ENCODE measurements at places on chromosomes 1 and 21.
A peak's percentile ranks its signal among the peaks of the same experiment; 100 is the strongest.

GRCh38 chr21:26001356-26001755, 169.2 kb downstream of the APP start:
- no peak for DNase-seq

DNA sequence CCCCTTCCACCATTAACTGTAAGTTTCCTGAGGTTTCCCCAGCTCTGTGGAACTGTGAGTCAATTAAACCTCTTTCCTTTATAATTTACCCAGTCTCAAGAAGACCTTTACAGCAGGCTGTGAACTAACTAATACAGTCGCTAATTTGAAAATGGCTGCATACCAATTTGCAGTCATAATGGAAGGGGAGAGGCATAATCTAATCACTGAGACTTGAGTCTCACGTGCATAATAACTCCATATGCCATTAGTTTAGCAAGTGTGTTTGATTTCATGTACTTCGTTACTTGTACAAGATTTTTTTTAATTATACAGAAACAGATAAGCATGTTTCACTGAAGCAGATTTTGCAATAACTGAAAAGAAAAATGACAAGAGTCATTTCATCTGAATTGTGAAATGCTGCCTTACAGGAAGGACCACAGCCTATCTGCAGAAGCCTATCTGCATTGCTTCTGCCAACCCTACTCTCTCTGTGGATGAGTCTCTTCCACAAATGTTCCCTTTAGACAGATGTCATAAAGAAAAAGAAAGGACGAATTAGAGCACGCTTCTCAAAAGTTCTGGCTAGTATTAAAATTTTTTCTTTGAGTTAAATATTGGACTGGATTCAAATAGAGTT, 99.1 kb downstream of the PTGER3 start:
- DNase-seq: no peak

DNA sequence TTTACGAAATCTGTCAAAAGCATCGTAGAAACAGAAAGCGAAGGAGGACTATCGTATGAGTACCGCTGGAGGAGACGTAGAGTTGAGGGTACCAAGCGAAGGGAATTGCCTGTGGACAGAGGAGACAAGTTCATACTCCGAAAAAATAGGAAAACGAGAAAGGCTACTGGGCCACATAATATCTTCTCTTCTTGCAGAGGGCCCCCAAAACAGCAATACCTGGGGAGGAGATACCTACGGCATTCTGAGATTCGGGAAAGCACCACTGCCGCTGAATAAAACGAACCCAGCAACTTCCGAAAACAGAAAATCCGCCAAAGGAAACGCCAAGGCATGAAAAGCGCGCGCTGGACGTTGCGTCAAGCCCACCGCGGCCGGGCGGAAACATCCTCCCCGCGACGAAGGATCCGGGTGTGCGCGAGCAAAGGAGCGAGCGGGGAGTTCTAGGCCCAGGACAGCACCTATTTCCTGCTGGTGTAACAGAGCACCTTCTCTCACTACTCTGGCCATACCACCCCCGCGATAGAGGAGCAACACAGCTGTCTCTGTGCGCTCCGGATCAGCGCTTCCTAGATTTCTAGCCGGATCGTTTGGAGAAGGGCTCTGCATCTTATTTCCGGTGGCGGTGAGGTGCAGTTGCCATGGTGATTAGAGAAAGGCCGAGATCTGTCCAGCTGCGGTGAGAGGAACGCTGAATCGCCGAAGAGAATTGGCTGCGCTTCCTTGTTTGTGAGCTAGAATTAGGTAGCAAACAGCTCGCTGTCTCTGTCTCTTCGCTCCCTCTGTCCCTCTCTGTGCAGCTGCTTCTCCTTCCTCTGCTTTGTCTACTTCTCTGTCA, at the start of the genes EFCAB7 and ITGB3BP:
EFCAB7 (plus strand) TSS at position 635 of the 838 bp plus-strand sequence. CDS start 2,048 bp downstream, outside the sequence.
ITGB3BP (minus strand) TSS at position 335 of the 838 bp plus-strand sequence; CDS start at position 243, 92 bp downstream.
- DNase-seq: peak; percentile 81

GRCh38 chr1:29338908-29339575, 102.7 kb downstream of the PTPRU start:
- DNase-seq: no peak

GRCh38 chr1:231964961-231965360, 338.4 kb downstream of the DISC1 start:
- DNase-seq: no peak

DNA sequence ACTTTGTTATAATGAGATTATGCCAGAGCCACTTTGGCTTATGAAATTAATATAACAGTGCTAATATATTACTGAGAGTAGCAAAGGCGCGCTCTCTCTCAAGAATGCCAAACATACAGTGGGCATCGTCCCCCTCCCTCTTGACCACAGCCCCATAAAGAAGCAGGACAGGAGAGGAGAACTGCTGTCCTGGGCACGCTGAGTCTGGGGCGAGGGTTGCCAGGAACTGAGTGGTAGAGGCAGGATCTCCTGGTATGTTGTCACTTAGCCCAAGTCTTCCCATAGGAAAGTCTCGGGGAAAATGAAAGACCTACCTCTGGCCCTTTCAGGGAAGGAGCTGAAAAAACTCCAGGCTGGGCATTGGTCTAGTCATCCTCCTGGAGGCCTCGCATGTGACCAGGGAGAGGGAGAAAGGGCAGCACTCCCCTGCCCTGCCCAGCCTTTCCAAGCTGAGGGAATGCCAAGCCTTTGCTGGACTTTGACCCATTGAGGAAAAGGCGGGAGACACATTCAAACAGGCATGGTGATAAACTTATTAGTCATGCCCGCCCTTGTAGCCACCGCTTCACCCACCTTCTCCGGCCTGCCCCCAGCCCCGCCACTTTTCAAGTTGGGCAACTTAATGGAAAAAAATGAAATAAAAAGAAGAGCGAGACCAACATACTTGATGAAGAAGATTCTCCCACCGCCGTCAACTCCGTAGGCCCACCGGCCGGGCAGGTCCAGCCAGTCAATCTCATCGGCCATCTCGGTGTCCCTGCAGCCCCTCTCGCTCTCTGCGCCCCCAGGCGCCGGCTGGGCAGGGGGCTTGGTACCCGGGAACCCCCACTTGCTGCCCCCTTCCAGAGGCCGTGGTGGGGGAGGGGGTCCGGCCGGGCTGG, 17.4 kb upstream of the PLEKHA6 start:
- no peak for DNase-seq

DNA sequence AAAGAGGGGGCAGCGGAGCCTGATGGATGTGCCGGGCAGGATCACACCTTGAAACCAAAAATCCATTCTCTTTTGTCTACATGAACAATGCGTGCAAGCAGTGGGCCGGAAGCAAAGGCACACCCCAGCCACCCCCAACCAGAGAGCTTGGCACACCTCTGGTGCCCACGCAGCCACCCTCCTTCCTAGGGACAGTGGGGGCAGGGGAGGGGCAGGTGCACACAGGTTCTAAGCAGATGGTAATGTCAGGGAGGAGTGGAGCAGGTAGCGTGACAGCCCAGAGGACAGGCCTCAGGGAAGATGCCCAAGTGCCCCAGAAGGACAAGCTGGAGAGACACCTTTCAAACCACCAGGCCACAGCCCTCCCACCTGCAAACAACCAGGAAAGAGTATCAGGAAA, 36.5 kb downstream of the SYF2 start:
- DNase-seq: no peak

- DNase-seq: no peak
Observed at GRCh38 chr1:197675583-197676208, 99.6 kb downstream of the DENND1B start.

GRCh38 chr1:90092441-90092840, 97.5 kb downstream of the ZNF326 start:
- DNase-seq: no peak

- DNase-seq: no peak
Observed at GRCh38 chr1:58045094-58045705, 501.3 kb downstream of the OMA1 start.

- DNase-seq: peak; percentile 33
Observed at GRCh38 chr1:220803401-220804201, 16.9 kb downstream of the MTARC1 start.

GRCh38 chr1:11307852-11308251, 34.9 kb downstream of the UBIAD1 start:
- DNase-seq: no peak

DNA sequence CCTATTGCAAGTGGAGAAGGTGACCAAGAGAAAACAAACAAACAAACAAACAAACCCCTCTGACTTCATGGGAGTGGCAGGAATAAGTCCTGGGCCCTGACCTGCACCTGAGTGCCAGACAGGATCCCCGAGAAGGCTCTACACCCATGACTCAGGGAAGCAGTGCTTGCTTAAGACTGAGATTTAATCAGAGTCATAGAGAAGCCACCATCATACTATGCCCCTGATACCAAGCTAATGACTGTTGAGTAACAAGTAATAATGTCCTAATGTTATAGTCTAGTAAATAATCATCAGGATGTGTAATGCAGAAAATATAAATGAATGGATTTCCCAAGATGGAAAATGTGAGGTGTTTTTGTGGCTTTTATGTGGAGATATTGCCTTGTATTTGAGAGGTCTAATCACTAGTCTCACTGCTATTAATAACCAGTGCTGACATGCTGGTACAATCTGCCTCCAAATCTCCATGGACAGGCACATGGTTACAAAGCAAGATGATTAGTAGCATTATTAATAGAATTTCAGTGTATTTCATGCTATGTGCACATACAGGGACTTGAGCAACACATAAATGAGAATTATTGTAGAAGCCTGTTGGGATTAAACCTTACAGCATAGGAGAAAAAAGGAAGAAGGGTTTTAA, 1290.9 kb downstream of the MRPL39 start:
- no peak for DNase-seq

- DNase-seq: no peak
Observed at GRCh38 chr1:243343970-243344937, 88.4 kb downstream of the SDCCAG8 start.

DNA sequence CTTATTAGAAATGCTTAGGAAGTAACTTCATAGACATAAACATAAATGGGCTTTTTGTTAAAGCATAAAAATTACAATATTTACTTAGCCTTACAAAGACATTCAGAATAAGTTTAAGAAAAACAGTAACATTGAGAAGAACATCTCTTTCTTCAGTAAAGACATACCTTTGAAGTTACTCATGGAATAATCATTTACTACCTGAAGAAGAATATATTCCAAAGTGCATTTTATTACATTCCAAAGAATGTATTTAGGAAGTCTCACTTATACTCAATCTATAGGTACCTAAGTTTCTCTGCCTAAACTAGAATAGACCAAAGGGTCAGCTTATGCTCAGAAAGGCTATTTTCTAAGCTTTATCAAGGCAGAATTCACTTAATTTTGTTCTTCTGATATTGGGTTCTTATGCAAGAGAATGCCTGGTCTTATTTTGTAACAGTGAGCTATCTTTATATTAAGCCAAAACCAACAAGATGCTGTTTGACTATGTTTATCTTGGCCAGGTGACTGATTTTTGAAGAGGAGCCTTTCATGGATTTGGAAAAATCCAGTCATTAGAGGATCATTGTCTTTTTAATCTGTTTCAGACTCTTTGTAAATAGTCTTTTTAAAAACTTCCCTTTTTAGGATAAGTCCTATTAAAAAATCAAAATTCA, 110.1 kb downstream of the OLFML2B start:
- DNase-seq: no peak

DNA sequence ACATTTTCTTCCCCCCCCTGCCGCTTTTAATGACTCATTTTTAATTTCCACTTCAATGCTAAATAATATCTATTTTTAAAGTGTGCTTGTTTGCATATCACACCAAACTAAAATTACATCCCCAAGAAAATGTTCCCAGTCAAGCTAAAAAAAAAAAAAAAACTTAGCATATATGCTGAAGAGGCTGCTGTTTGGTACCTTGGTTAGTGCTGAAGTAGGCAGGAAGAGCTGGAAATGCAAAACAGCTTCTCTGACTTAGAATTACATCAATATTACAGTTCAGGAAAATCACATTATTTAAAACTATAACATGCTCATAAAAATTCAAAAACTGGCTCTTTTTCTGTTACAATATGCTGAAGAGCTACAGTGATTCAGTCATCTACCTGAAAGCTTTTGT, 372.3 kb downstream of the SMYD3 start:
- no peak for DNase-seq

DNA sequence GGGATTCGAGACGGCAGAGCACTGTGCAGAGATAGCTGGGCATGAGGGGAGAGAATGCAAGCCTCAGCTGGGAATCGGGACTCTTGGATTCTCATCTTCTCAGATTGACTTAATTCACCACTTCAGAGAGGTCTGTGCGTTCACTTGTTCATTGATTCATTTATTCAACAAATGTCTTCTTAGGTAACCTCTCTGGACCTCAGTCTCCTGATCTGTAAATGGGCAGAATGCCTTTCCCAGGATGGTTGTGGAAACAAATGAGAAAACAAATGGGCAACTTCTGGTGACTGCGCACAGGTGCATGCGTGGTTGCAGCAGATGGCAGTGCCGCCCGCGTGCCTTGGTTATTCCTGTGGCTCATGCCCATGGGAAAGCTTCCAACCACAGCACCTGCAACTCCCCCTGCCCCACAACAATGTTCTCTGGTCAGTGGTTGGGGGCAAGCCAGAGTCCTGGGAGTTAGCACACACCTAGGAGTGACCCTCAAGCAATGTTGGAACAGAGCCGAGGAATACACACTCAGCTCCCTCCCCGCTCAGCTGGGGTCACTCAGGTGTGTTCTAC, 110.1 kb upstream of the RUNX3 start:
- no peak for DNase-seq

GRCh38 chr1:77416692-77417450, 135.1 kb downstream of the AK5 start:
- DNase-seq: no peak

DNA sequence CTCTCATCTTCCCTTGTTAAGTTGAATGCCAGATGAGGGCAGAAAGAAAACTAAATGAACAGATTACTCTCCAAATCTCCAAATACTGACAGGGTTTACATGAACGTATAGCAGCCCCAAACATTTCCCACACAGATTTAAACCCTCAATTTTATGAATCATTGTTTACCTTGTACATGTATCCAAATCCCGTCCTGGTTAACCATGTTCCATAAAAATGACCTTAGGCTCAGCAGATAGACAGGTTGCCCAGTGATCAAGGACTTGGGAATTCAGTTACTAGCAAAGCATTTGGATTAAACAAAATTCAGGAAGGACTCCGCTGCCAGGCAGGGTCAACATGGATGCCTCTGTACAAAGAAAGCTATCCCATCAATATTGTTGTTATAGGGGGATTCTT, 213.5 kb downstream of the GPATCH2 start:
- DNase-seq: no peak

GRCh38 chr21:33067043-33067442, 2.9 kb upstream of the OLIG1 start:
- no peak for DNase-seq

DNA sequence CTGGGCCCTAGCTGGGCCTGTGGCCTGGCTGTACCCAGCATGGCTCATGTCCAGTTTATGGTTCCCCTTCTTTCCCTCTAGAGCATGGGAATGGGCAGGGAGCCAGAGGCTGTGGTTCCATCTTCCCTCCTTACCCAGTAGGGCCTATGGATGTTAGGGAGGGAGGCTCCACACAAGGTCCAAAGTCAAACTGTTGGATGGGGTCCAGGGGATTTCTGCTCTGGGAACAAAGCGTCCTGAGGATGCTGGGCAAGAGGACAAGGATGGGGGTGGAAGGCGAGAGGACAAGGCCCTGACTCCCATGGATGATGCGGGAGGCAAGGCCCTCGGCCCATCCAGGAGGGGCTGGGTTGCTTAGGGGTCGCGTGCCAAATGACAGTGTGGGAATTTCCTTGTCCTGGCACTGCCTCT, 17.3 kb downstream of the CSF1 start:
- DNase-seq: no peak

All from T1000 (cell line).